ENCODE measurements at places on chromosomes 2 and 18.
A peak's percentile ranks its signal among the peaks of the same experiment; 100 is the strongest.

- H3K36me3 ChIP-seq, result no peaks in the 10 kb centered on the region
- H3K27me3 ChIP-seq, result no peaks in the 10 kb centered on the region
- H3K4me3 ChIP-seq, result no peak overlapping the region
- H3K27ac ChIP-seq, result no peak overlapping the region
- no peak for DNase-seq
Measured at GRCh38 chr18:6493194-6493593, 78.5 kb upstream of the L3MBTL4 start.

GRCh38 chr2:98580656-98581284 is 27.5 kb downstream of the COA5 start:
- H3K27me3 ChIP-seq, result no peaks in the 10 kb centered on the region
- no peak overlapping the region for H3K27ac ChIP-seq
- no peak overlapping the region for H3K4me3 ChIP-seq
- no peaks in the 10 kb centered on the region for H3K4me1 ChIP-seq
- H3K36me3 ChIP-seq, result peaks cover 92% of the 10 kb centered on the region

DNA sequence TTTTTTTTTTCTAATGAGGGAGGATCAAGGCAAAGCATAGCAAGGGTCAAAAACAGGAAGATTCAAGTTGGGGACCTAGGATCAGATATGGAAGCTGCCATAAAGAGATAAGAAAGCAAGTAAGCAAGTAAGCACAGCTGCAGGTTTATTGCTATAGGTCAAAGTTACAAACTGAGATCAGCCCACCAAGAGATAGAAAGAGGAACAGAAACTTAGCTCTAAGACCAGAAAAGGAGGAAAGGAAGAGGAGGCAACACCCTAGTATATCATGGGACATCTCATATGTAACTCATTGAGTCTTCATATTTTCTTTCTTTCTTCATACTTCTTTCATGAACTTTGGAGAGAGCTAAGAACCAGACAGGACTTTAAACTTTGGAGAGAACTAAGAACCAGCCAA is 295.9 kb upstream of the CRIM1 start:
- no peaks in the 10 kb centered on the region for H3K4me1 ChIP-seq
- no peaks in the 10 kb centered on the region for H3K27me3 ChIP-seq
- no peak overlapping the region for H3K4me3 ChIP-seq
- no peak overlapping the region for H3K27ac ChIP-seq
- no peak for DNase-seq
- no peaks in the 10 kb centered on the region for H3K36me3 ChIP-seq

GRCh38 chr2:29657674-29658073 is 263.7 kb downstream of the ALK start:
- no peak for DNase-seq
- no peaks in the 10 kb centered on the region for H3K36me3 ChIP-seq
- H3K4me3 ChIP-seq, result no peak overlapping the region
- H3K27ac ChIP-seq, result no peak overlapping the region

- no peak for DNase-seq
- no peaks in the 10 kb centered on the region for H3K4me1 ChIP-seq
- H3K27ac ChIP-seq, result no peak overlapping the region
- no peaks in the 10 kb centered on the region for H3K27me3 ChIP-seq
- H3K36me3 ChIP-seq, result no peaks in the 10 kb centered on the region
Measured at GRCh38 chr2:50995610-50996009, 36.3 kb downstream of the NRXN1 start.

- no peaks in the 10 kb centered on the region for H3K4me1 ChIP-seq
- H3K27ac ChIP-seq, result no peak overlapping the region
- no peak overlapping the region for H3K4me3 ChIP-seq
- DNase-seq, result no peak
- no peaks in the 10 kb centered on the region for H3K27me3 ChIP-seq
Measured at GRCh38 chr18:21387886-21388285, 145.9 kb downstream of the GREB1L start.

GRCh38 chr2:55112229-55113031 is 62.2 kb upstream of the RTN4 start:
- no peaks in the 10 kb centered on the region for H3K36me3 ChIP-seq
- no peak overlapping the region for H3K4me3 ChIP-seq
- H3K4me1 ChIP-seq, result peaks cover 8% of the 10 kb centered on the region

DNA sequence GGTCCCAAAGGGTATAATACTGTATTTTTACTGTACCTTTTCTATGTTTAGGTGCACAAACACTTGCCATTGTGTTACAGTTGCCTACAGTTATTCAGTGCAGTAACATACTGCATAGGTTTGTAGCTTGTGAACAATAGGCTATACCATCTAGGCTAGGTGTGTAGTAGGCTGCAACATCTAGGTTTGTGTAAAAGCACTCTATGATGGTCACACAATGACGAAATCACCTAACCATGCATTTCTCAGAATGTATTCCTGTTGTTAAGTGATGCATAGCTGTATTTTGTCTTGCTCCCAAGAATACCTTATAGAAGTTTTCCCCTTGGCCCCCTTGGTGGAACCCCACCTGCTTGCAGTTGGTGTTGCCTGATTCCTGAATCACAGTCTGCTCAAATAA is 29.3 kb upstream of the AGFG1 start:
- H3K36me3 ChIP-seq, result no peaks in the 10 kb centered on the region
- H3K4me3 ChIP-seq, result no peak overlapping the region
- H3K27ac ChIP-seq, result no peak overlapping the region
- no peaks in the 10 kb centered on the region for H3K4me1 ChIP-seq
- no peaks in the 10 kb centered on the region for H3K27me3 ChIP-seq

DNA sequence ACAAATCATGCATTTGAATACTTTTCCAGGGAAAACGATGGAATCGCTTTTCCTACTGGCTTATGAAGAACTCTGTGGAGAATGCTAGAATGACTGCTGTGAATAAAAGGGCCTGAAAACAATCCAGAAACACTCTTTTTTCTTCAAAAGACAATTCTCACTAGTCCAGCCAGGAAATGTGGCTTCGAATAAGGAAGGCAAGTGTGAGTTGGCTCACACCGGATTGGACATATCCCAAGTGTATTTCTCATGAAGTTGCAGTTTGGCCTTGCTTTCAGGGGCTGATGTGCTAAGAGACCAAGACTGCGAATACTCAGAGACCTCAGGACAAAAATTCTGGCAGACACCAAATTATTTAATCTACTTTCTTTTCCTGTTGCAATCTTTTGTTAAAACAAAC is 54.1 kb downstream of the FIGN start:
- H3K4me1 ChIP-seq, result no peaks in the 10 kb centered on the region
- DNase-seq, result no peak
- H3K27ac ChIP-seq, result no peak overlapping the region
- H3K4me3 ChIP-seq, result no peak overlapping the region

DNA sequence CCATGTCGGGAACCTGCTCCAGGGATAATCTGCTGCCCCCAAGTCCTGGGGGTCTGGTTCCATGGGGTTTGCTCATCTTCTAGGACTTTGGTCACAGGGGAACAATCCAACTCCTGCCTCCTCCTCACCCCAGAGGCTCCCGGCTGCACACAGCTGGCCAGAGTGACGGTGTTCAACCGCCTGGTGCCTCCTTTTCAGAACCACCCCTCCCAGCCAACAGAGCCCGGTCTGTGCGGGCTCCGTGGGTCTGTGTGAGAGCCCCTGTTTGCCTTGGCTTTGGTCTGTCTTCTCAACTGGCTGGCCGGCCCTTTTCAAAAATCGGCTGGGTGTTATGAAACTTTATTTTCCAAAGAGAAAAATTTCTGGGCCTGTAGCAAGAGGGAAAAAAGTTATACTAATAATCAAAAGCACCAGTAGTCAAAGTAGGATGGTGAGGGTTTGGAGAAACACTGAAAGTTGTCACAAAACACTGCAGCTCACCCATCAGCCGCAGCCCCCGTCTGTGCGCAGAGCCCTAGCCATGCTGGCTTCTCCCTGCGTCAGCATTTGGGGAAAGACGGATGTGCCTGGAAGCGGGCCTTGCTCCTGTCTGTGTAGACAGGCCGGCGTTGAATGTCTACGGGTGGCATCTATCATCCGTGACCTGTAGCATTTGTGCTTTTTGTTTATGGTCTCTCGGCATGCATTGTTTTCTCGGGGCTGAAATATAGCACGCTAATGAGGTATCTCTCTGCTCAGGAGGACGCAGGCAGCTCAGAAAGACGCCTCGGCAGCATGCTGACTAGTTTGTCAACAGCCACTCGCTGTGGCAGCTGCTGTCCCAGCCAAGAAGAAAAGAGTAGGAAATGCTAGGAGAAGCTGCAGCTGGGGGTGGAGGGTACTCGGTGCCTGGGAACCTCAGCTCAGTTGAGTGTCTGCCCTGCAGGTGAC is 138.6 kb downstream of the GLI2 start:
- H3K4me1 ChIP-seq, result no peaks in the 10 kb centered on the region
- H3K36me3 ChIP-seq, result no peaks in the 10 kb centered on the region
- no peak overlapping the region for H3K4me3 ChIP-seq
- no peak overlapping the region for H3K27ac ChIP-seq
- DNase-seq, result no peak

GRCh38 chr2:114550895-114551793 is 108.7 kb downstream of the DPP10 start:
- H3K27ac ChIP-seq, result no peak overlapping the region
- no peak overlapping the region for H3K4me3 ChIP-seq
- no peaks in the 10 kb centered on the region for H3K4me1 ChIP-seq
- peak; percentile 26 for DNase-seq
- H3K36me3 ChIP-seq, result no peaks in the 10 kb centered on the region

DNA sequence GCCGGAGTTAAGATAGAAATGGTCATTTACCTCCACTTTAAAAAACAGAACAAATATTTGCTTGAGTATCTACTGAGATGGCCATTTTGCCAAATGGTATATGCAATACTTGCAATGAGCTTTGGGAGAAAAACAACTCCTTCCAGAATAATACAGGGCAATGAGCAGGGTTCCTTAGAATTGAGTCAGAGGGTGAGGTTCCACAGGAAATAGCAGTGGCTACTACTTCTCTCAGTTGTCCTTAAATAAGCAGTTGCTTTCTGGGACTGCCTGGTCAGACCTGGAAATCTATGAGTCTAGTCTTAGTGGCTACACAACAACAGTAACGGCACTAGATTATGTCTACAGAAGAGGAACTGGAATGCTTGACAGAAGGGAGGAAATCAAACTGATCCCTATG is 80.9 kb upstream of the CCDC85A start:
- no peaks in the 10 kb centered on the region for H3K27me3 ChIP-seq
- H3K4me1 ChIP-seq, result no peaks in the 10 kb centered on the region
- no peak for DNase-seq

DNA sequence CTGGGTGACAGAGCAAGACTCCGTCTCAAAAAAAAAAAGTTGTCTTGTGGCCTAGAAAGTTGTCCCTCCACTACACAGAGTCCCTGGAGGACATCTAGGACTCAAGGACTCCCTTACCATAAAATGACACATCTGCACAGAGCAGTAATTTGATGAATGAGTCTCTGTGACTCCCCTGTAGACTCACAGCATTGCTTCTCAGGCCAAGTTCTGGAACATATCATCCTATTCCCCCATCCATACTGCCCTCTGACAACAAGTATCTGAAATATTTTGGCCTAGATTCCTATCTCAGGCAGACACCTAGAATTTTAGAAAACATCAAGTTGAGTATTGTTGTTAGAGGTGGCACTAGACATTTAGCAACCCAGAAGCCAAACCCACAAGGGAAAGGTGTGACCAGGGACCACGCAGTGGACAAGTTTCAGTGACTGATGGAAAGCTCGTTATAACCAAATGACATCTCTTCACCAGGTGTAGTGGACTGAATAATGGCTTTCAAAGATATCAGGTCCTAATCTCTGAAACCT is 97.9 kb upstream of the ATP8B1 start:
- H3K27ac ChIP-seq, result no peak overlapping the region
- H3K27me3 ChIP-seq, result no peaks in the 10 kb centered on the region
- H3K4me3 ChIP-seq, result no peak overlapping the region

GRCh38 chr2:20472569-20472968 is 25.7 kb downstream of the RHOB start:
- no peak overlapping the region for H3K4me3 ChIP-seq
- H3K36me3 ChIP-seq, result no peaks in the 10 kb centered on the region
- no peaks in the 10 kb centered on the region for H3K27me3 ChIP-seq
- no peaks in the 10 kb centered on the region for H3K4me1 ChIP-seq

GRCh38 chr2:182540252-182540651 is 113.4 kb upstream of the PDE1A start:
- DNase-seq, result no peak
- no peaks in the 10 kb centered on the region for H3K27me3 ChIP-seq
- H3K27ac ChIP-seq, result no peak overlapping the region
- no peaks in the 10 kb centered on the region for H3K4me1 ChIP-seq
- H3K4me3 ChIP-seq, result no peak overlapping the region

DNA sequence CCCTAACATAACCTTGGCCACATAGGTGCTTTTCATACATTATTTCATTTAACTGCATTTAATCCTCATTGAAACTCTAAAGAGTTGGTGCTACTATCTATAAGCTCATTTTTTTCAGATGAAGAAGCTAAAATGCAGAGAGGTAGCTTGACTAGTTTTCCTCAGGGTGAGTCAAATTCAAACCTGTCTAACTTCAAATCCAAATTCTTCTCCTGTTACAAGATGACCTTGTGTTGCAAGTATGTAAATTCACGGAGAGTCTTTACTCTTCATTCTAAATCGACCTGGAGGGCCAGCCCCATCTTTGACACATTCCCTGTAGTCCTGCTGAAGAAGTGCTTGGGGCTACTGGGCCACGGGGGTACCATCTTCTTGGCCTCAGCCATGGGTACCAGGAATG is 8.2 kb upstream of the SETBP1 start:
- peaks cover 2% of the 10 kb centered on the region for H3K27me3 ChIP-seq
- no peak overlapping the region for H3K4me3 ChIP-seq
- DNase-seq, result no peak
- H3K27ac ChIP-seq, result no peak overlapping the region

DNA sequence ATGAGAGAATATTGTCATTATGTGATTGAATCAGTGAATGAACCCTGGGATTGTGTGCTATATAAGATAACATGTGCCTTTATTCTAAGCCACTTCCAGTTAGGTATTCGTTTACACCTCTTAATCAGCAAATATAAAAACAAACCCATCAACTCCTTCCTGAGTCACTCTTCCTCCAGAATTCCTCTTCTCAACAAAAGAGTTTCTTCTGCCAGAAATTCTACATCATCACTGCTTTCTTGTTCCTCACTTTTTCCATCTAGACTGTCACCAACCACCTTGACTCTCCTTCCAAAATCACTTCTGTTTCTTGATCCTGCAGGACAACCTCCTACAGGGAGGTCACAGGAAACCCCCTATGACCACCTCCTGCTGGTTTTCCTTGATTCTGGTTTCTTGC is 261.4 kb downstream of the CYP26B1 start:
- H3K4me1 ChIP-seq, result no peaks in the 10 kb centered on the region
- H3K27ac ChIP-seq, result no peak overlapping the region
- no peaks in the 10 kb centered on the region for H3K27me3 ChIP-seq
